ENCODE measurements at places on chromosomes 16 and 17. TPM values are rescaled to one million over a fixed set of nuclear protein-coding genes. Genes with fewer than 3 reads are reported as not detected.

UTS2R gene
- not detected for total RNA-seq

GCGR gene
- total RNA-seq: not detected

TP53 gene
- 148 TPM for total RNA-seq

CTF1 gene
- total RNA-seq: 0.31 TPM

ASGR1 gene
- 0.63 TPM for total RNA-seq

USB1 gene
- 48.9 TPM for total RNA-seq

GP2 gene
- not detected for total RNA-seq

FNDC8 gene
- total RNA-seq: not detected

PIMREG gene
- 24.1 TPM for total RNA-seq

CTRL gene
- 5.5 TPM for total RNA-seq

ARHGDIG gene
- total RNA-seq: not detected

SULT1A2 gene
- total RNA-seq: 0.36 TPM

AOC2 gene
- total RNA-seq: 1.2 TPM

RRAD gene
- 0.29 TPM for total RNA-seq

CCDC200 gene
- not detected for total RNA-seq

SLC5A2 gene
- total RNA-seq: 0.17 TPM

AIPL1 gene
- total RNA-seq: not detected

KIF2B gene
- total RNA-seq: not detected

TAT gene
- not detected for total RNA-seq

CDK5R1 gene
- total RNA-seq: 7.1 TPM

MYCBPAP gene
- 11.5 TPM for total RNA-seq

PRSS53 gene
- 4.8 TPM for total RNA-seq

KRTAP1-5 gene
- total RNA-seq: not detected

CASKIN1 gene
- total RNA-seq: 0.39 TPM

KRT13 gene
- not detected for total RNA-seq

CCT6B gene
- total RNA-seq: 1.5 TPM

C16orf74 gene
- total RNA-seq: 2.1 TPM

LITAFD gene
- not detected for total RNA-seq

KRT34 gene
- total RNA-seq: not detected

OR1D2 gene
- not detected for total RNA-seq

KRTAP16-1 gene
- 0.14 TPM for total RNA-seq

HOXB9 gene
- total RNA-seq: not detected

PNMT gene
- not detected for total RNA-seq

OTOP3 gene
- total RNA-seq: not detected

ATP2C2 gene
- total RNA-seq: not detected

CA7 gene
- total RNA-seq: not detected

ALDH3A1 gene
- 0.13 TPM for total RNA-seq

DRC3 gene
- total RNA-seq: not detected

CCL11 gene
- total RNA-seq: not detected

GRIN2A gene
- total RNA-seq: not detected

All from activated naive CD4-positive, alpha-beta T cell treated with anti-CD3 and anti-CD28 coated beads, Interleukin-2, amount 10 ng/mL, durations not matched to agents 5 hours and 36 hours (primary cell).